ENCODE measurements at places on chromosomes 12 and 14.

- DNase-seq = no peak
Measured at GRCh38 chr12:117387832-117388231, 26.4 kb upstream of the NOS1 start.

- DNase-seq = no peak
Measured at GRCh38 chr12:102441077-102441596, 39.2 kb downstream of the IGF1 start.

- DNase-seq = no peak
Measured at GRCh38 chr14:60250257-60251035, 1.4 kb downstream of the PPM1A start.

GRCh38 chr14:29111554-29111953, 345.0 kb downstream of the FOXG1 start:
- no peak for DNase-seq

GRCh38 chr14:51185180-51185579, 54.9 kb upstream of the TMX1 start:
- DNase-seq = no peak

- no peak for DNase-seq
Measured at GRCh38 chr12:105832806-105833205, 305.9 kb downstream of the NUAK1 start.

- DNase-seq = no peak
Measured at GRCh38 chr14:103624860-103625259, 4.2 kb upstream of the KLC1 start.

GRCh38 chr12:15928346-15928745, 17.2 kb downstream of the DERA start:
- DNase-seq = no peak

GRCh38 chr12:126055521-126055920, 990.3 kb downstream of the AACS start:
- DNase-seq = no peak

DNA sequence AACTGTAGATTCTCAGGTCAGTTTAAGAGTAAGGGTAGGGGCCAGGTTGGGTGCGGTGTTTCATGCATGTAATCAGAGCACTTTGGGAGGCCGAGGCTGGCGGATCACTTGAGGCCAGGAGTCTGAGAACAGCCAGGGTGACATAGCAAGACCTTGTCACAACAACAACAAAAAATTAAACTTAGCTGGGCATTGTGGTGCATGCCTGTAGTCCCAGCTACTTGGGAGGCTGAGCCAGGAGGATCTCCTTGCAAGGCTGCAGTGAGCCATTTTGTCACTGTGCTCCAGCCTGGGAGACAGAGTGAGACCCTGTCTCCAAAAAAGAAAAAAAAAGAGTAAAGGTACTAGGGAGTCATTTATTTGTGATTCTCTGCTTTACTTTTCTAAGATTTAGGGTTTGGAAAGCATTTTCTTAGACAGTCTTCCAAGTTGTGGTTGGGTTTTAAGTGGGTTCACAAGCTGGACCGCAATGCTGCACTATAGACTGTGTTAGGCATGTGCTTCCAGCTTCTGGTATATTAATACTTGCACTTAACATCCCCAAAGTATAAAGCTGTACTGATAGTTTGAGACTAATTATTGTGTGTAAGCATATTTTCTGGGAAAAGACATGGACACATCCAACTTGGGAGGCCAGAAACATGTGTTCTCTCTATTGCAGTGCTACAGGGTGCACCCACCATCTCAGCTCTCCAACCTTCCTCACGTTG, 49.1 kb upstream of the HECTD1 start:
- no peak for DNase-seq

GRCh38 chr12:119460876-119461275, 126.3 kb downstream of the CCDC60 start:
- DNase-seq = no peak

- DNase-seq = no peak
Measured at GRCh38 chr14:64080452-64080851, 213.7 kb downstream of the ESR2 start.

- DNase-seq = no peak
Measured at GRCh38 chr12:96425321-96425720, 25.1 kb upstream of the CDK17 start.

DNA sequence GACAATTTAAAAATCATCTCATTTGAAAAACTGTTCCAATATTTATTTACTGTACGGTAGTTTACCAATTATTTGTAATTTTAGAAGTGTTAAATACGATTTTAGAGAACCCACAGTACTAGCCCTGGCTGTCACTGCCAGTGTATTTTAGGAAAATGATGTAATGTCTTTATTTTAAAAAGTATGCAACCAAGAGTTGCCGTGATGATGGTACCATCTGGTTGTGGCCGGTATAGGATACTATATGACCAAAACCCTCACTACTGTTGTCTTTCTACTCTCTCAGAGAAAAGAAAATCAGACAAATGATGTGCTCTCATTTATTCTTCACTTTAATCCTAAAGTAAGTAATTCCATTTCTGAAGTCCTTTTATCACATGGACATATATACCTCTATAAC, 395.0 kb downstream of the FOXG1 start:
- DNase-seq = no peak

GRCh38 chr12:13343375-13343774, 146.8 kb downstream of the EMP1 start:
- no peak for DNase-seq

DNA sequence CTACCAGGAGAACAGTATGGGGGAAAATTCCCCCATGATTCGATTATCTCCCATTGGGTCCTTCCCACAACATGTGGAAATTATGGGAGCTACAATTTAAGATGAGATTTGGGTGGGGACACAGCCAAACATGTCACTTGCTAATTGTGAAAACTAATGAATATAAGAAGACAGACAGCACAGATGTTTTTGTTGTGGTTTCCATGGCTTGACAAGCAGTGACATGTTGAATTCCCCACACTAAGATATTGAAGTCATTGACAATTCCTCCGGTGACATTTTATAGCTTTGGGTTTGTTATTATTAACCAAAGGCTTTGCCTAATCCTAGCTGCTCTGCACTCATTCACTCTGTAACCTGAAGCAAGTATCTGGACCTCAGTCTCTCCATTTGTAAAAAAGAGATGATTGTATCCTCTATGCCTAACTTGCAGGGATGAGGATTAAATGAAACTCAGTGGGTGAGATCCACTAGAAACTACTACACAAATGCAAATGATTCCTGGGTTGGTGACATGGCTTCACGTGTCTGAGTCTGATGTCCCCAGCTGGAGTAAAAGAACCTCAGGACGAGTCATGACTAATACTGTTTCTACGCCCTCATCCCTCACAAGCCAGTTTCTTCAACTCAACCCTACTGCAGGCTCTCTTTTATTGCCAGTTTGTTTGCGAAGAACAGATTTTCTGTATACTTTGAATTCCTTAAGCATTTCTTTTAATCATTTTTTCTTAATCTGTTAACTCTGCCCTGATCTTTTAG, 71.6 kb downstream of the ASCL1 start:
- DNase-seq = no peak

GRCh38 chr14:101966742-101967141, 2.4 kb downstream of the DYNC1H1 start:
- DNase-seq = no peak

GRCh38 chr12:109686523-109686922, 27.1 kb upstream of the FAM222A start:
- DNase-seq = no peak

DNA sequence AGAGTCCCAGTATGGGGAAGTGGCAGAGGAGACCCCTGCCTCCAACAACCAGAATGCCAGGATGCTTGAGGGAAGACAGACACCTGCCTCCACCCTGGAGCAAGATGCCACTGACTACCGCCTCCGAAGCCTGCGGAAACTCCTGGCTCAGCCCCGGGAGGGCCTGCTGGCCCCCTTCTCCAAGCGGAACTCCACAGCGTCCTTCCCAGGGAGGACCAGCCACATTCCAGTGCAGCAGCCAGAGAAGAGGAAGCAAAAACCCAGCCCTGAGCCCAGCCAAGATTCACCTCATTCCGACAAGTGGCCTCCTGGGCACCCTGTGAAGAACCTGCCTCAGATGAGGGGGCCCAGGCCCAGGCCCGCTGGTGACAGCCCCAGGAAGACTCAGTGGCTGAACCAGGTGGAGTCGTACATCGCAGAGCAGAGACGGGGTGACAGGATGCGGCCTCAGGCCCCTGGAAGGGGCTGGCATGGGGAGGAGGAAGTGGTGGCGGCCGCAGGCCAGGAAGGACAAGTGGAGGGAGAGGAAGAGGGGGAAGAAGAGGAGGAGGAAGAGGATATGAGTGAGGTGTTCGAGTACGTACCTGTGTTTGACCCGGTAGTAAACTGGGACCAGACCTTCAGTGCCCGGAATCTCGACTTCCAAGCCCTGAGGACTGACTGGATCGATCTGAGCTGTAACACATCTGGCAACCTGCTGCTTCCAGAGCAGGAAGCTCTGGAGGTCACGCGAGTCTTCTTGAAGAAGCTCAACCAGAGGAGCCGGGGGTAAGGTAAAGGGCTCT, 93.7 kb downstream of the B4GALNT3 start:
- peak; percentile 25 for DNase-seq

- no peak for DNase-seq
Measured at GRCh38 chr12:126434412-126434985, 1369.3 kb downstream of the AACS start.

DNA sequence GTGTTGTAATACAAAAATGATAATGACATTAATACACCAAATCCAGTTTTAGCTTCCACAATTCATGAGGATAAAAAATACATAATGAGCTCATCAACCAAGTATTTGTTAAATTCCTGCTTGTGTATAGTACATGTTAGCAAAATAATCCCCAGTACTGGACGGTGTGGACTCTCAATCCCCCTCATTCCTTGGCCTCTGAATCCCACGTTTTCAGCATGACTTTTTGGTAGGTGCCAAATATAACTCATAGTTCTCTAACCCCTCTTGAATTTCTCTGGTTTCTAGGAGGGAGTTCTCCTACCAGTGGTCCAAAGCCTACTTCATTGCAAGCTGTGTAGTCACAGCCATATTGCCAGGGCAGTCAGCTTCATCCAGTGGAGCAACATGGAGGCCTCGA, 41.4 kb upstream of the EPS8 start:
- DNase-seq = no peak

DNA sequence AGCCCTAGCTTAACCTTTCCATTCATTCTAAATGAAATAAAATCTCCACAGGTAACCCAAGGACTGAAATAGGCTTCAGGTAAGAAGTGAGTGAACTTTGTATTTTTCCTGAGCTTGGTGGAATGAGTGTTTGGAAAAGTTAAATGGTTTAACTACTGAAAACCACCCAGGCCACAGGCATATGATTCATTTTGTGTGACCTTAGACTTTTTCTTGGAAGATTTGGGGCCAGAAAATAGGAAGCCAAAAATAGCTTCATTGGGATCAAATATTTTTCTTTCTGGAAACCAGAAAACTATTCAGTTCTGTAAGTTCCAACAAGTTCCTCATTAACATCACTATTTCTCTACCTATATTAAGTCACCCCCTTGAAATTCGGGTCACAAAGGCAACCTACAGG, 212.6 kb downstream of the PCNX1 start:
- DNase-seq = no peak

DNA sequence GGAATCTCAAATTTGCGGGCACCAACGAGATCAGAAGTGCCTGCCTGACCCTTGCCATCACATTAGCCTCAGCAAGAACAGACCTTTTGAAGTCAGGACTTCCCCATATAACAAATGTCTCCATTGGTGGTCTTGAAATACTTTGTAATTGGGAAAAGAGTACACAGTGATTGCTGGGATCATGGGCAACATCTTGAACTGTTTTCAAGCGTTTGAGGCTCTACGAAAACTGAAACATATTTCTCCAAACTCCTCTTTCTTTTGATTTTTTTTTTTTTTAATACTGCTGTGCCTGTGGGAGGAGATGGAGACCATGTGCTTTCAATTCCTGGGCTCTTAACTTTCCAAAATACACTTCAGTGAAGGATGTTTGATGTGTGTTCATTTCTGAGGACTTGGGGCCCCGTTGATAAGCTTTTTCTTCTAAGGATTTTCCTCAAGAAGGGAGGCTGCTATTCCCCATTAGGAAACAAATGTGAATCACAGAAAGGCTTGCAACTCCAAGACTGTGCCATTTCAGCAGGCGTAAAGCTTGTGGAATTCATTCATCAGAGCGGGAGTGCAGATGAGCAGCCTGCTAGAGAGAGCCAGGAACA, 94.5 kb downstream of the TMEM132C start:
- DNase-seq = no peak

DNA sequence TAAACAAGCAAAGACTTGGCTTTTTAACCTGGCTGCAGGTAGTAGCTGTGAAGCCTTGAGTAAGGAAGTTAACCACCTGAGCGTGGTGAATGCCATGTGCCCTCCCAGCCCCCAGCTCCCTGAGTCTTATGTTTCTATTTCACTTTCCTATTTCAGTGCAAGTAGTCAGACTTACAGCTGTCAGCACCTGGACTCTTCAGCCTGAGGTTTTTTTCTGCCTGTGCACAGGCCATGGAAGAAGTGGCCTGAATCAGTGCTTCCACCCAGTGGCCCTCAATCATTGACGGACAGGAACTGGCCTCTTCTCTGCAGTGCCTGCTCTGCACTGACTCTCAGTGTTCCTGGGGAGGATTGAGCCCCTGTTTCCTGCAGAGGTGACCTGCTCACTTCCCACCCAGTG, 796.4 kb downstream of the MED13L start:
- DNase-seq = no peak
